HCT116 (cell line): ENCODE measurements at places on chromosomes 2 and 18. TPM values are rescaled to one million over a fixed set of nuclear protein-coding genes. Genes with fewer than 3 reads are reported as not detected.

The HPCAL1 gene
- total RNA-seq: 111 TPM

The SP9 gene
- total RNA-seq: 0.69 TPM

The CNPPD1 gene
- total RNA-seq: 41.9 TPM

The CCDC102B gene
- total RNA-seq: 1.9 TPM

The IL18R1 gene
- total RNA-seq: 1.5 TPM

The UGT1A7 gene
- not detected for total RNA-seq
